ENCODE measurements at places on chromosomes 3 and 15.

- no peak for DNase-seq
Measured at GRCh38 chr15:69664572-69665571, 212.3 kb downstream of the RPLP1 start.

GRCh38 chr15:76168237-76168984 is 108.6 kb downstream of the TMEM266 start:
- DNase-seq, result no peak

DNA sequence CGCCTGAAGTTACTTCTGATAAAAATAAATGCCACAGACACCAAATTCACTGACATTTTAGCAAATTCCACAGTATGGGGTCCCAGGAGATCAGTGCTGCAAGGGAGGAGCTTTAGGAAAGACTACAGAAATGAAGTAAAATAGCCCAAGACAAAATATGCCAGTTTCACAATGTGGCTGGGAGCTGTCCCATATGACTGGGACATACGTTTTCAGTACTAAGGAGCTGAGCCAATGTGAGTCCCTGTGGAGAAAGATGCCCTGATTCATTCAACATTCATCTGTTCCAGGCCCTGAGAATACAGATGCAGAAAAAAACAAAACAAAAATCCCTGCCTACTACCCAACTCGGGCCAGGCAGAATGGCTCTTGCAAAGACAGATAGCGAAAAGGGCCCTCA is 63.4 kb upstream of the FAM174B start:
- DNase-seq, result no peak

- no peak for DNase-seq
Measured at GRCh38 chr3:123256256-123256655, 54.5 kb downstream of the SEC22A start.

GRCh38 chr3:172074032-172074431 is 34.7 kb downstream of the FNDC3B start:
- DNase-seq, result no peak

DNA sequence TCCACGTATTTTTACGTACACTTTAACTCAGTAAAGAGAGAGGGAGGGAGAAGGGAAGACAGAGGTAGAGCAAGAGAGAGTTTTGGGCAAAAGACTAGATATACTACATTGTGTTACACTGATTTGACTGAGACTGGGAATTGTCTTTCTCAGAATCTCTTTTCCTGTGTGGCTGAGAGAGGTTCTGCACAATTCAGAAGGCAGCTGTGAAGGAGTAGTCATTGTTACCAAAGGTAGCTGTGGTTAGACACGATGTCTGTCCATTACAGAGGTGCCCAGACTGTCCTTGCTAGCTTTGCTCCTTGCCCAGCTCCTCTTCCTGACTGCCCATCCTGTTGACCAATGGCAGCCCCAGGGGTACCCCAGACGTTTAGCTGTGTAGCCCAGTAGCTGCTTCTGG is 577.5 kb upstream of the CBLB start:
- no peak for DNase-seq

DNA sequence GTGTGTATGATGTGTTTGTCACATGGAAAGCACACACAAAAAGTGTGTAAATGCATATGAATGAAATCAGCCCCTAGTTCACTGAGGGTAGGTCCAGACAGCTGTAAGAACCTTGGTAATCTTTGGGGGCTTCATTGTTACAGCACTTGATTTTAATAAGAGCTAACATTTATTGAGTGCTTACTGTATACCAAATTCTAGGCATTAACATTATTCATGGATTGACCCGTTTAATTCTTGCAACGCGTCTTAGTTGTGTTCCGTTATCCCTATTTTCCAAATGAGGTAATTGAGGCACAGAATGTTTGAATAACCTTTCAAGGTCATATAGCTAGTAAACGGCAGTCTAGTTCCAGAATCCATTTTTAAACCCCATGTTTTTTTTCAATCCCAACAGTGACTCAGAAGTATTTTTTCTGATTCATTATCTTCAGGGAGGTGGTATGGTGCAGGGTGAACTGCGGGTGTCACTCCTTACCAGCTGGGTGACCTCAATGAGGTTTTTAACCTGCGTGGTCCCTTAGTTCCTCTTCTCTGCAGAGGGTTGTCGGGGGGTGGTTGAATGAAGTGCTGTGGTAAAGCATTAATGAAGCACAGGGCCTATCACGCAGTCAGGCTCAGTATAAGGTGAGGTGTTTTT is 14.2 kb downstream of the RAB8B start:
- no peak for DNase-seq
